Stromal cell of bone marrow (primary cell): ENCODE measurements at places on chromosomes 2 and 18.
A peak's percentile ranks its signal among the peaks of the same experiment; 100 is the strongest.

GRCh38 chr18:3088449-3088848 lies 75.5 kb upstream of the LPIN2 start:
- no peak for DNase-seq

- no peak for DNase-seq
Measured at GRCh38 chr2:128037649-128038048, 9.8 kb upstream of the SAP130 start.

GRCh38 chr18:59540780-59541179 lies 156.4 kb downstream of the CCBE1 start:
- peak; percentile 55 for DNase-seq

GRCh38 chr2:72154386-72154975 lies 6.8 kb upstream of the CYP26B1 start:
- DNase-seq, result no peak

- DNase-seq, result no peak
Measured at GRCh38 chr18:62632788-62633455, 82.4 kb upstream of the PHLPP1 start.

DNA sequence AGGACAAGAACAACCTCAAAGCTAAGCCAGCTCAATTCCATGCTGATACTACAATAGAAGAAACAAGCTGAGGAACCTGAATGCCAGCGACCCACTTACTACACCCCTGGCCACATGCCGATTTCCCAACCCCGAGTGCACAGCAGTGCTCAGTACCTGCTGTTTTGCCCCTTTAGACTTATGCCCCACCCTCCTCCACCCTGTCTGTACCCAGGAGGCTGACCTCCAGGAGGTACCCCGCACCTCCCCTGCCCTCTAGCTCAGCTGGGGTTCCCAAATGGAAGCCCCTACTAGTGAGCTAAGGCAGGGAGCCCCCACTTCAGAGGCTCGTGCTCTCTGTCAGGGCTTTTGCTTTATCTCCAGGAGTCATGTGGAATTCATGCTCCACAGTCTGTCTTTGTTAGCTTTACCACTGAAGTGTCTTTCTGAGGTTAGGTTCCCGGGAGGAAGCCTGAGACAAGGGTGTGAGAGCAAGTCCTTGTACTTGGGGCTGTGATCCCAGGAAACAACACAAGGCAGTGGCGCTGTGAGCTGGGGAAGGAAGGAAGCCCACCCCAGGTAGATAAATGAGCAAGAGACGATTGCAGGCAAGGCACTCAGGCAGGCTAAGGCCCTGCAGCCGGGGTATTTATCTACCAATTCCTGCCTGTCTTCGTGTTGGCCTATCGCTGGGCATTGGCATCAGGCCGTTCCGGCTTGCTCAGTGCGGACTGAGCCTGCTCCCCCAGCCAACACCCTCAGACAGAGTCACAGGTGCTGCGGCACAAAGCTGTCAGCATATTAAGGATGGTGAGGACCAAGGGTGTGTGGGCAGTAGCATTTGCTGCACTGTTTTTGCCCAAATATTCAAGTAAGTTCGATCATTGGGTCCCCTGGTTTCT lies 220.5 kb downstream of the CYP26B1 start:
- no peak for DNase-seq

DNA sequence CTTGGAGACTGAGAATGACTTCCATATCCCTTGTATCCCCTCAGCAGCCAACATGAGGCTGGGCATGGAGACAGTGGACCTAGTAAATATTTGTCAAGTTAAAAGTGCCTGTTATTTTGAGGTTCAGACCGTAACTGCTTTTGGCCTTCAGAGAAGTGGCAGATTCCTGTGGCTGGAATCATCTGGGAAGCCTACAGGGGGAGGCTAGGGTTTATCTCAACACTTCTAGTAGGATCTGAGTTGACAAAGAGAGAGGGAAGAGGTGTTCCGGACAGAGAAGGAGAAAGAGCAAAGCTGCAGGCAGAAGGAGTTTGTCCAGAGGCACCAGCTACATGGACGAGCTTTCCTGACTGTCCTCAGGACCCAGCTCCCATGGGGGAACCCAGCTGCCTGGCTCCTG lies 27.0 kb downstream of the SLC14A2 start:
- DNase-seq, result no peak

DNA sequence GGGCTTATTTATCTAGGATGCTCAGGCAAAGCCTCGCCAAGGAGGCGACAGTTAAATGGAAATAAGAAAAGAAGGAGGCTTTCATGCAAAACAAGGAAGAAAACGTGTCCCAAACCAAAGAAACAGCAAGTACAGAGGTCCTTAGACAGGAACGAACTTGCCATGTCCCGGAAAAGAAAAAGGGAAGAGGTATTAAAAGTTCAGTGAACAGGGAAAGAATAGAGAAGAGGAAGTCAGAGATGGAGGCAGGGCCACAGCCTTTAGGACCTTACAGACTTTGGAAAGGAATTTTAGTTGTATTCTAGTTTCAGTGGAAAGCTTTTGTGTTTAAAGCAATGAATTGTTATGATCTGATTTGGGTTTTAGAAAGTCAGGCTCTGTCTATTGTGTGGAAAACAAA lies 22.1 kb downstream of the IKZF2 start:
- DNase-seq, result no peak

- DNase-seq, result no peak
Measured at GRCh38 chr2:144242311-144242710, 277.6 kb downstream of the ZEB2 start.
